ENCODE measurements at places on chromosomes 16 and 17.

GRCh38 chr17:66465701-66466100 lies 163.3 kb downstream of the PRKCA start:
- DNase-seq, result no peak

- DNase-seq, result no peak
Observed at GRCh38 chr16:72206299-72206698, 34.3 kb upstream of the PMFBP1 start.

DNA sequence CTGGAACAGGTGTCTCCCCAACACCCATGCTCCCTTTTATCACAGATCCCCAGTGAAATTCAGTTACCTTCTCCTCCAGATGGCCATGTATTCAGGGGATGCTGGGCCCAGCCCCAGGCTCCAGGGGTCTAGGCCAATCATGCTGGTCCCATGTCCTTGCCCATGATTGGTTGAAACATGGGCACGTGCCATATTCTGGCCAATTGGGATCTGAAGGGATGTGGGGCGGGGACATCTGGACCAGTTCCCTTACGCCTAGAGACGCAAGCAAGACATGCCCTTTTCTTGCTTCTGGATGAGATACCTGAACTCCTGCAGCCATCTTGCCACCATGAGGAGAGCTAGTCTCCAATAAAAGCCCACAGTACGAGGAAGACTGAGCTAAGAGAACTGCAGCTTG lies 31.0 kb upstream of the ST6GALNAC1 start:
- DNase-seq, result no peak

- DNase-seq, result peak; percentile 92
Observed at GRCh38 chr16:57815987-57816745, 13.9 kb upstream of the KIFC3 start.

DNA sequence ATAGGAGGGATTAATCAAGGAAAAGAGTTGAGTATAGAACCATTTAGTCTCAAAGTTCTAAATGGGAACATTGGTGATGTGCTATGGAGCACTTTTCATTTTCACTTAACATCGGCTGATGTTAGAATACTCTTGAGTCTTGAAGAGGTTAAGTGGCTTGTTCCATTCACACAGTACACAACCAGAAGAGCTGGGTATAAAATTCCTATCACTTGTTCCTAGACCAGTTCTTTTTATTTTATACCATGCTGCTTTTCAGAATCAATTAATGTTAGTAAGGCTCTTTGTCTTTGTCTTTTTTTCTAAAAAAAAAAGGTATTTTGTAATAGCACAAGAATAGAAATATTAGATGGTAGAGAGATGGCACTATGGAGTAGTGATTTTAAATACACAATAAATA lies 1.7 kb upstream of the KRTAP1-1 start:
- DNase-seq, result no peak

DNA sequence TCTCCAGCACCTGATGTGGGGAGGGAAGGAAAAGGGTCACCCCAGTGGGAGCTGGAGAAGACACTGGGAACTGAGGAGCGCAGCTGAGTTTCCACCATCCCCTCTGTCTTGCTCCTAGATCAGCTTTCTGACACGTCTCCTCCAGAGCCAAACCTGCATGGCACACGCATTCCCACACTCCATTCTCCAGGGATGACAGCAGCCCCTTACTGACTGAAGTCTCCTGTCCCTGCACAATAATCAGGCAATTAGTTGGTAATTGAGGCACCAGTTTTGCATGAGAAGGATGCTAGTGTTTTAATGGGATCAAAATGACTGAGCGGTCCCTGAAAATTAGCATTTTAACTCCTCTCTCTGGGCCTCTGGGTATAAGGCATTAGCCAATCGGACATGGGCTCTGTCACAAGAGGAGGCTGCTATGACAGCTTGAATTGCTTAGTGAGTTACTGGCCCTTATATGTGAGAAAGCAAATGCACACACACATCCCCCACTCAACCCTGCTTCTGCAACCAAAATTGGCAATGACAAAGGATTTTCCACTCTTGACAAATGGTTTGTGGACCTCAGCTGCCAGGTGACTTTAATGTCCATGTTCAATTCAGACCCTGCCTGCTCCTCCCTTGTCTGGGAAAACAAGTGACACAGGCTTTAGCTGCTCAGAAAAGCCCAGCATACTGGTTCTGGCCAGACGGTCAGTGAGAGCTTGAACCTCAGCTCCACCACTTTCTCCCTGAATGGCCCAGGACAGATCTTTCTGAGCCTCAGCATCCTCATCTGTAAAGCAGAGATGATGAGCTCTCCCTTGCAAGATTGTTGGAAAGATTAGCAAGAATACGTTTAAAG lies 57.2 kb upstream of the SREBF1 start:
- DNase-seq, result no peak

- no peak for DNase-seq
Observed at GRCh38 chr16:78362524-78363135, 263.2 kb downstream of the WWOX start.

GRCh38 chr16:76577003-76577402 lies 299.8 kb downstream of the CNTNAP4 start:
- DNase-seq, result no peak

DNA sequence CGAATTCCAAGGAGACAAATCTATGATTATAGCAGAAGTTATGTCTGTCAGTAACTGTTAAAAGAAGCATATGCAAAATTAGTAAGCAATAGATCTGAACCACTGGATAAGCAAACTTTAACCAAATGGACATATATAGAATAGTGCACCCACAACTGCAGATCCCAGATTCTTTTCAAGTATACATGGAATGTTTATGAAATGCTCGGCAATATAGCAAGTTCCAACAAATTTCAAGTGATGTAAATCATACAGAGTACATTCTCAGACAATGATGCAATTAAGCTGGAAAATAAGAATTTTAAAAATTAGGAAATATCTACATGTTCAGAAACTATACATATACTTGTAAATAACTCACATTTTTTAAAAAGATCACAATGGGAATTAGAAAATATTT lies 8.4 kb upstream of the HELZ start:
- DNase-seq, result no peak

DNA sequence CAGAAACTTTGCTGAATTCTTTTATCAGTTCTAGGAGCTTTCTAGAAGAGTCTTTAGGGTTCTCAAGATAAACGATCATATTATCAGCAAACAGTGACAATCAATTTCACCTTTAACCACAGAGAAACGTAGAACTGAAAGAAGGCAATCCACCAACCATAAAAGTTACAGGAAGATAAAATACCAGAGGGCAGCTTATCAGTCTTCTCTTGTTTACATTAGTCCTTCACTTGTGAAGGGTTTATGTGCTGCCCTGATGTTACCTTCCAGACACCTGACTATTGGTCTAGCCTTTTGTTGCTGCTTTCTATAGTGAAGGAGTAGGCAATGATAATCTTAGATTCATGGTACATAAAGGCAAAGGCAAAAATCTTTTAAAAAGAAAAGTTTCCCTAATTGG lies 73.2 kb upstream of the EFCAB3 start:
- no peak for DNase-seq

DNA sequence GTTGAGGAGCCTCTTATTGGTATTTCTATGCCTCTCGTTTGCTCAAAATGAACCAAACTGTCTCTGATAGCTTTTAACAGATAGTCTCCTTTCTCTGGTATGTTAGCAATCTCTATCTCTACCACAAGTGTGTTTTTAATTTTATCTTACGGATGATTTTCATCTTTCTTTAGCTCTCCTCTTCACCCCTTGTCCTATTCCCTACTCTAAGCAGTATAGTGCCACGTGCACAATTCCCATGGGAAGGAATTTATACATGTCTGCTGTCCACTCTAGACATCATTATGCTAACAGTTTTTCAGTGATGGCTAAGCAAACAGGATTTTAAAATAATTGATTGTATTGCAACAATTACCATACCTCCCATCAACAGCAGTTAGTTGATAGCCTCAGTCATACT lies 177.3 kb downstream of the CYB561 start:
- no peak for DNase-seq

- no peak for DNase-seq
Observed at GRCh38 chr17:46009681-46010596, 10.9 kb downstream of the STH start.

DNA sequence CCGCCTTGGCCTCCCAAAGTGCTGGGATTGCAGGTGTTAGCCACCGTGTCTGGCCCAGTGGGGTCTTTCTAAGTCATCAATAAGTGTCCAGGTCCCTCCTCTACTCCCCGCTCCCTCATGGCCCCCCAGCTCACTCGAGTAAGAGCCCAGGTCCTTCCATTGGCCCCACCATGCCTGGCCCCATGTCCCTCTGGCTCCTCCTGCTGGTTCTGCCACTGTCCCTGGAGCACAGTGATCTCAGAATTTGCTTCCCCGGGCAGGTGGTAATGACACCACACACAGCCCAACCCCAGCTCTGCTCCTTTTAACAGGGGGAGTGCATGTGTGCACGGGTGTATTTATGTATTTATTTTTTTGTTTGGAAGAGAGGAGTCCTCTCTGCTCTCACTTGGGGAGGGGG lies 19.6 kb downstream of the MGAT5B start:
- DNase-seq, result no peak

- no peak for DNase-seq
Observed at GRCh38 chr16:56295739-56296527, 104.6 kb downstream of the GNAO1 start.

GRCh38 chr17:12250973-12251372 lies 230.3 kb downstream of the MAP2K4 start:
- DNase-seq, result no peak

- DNase-seq, result no peak
Observed at GRCh38 chr17:58818654-58819053, 63.0 kb downstream of the PPM1E start.

DNA sequence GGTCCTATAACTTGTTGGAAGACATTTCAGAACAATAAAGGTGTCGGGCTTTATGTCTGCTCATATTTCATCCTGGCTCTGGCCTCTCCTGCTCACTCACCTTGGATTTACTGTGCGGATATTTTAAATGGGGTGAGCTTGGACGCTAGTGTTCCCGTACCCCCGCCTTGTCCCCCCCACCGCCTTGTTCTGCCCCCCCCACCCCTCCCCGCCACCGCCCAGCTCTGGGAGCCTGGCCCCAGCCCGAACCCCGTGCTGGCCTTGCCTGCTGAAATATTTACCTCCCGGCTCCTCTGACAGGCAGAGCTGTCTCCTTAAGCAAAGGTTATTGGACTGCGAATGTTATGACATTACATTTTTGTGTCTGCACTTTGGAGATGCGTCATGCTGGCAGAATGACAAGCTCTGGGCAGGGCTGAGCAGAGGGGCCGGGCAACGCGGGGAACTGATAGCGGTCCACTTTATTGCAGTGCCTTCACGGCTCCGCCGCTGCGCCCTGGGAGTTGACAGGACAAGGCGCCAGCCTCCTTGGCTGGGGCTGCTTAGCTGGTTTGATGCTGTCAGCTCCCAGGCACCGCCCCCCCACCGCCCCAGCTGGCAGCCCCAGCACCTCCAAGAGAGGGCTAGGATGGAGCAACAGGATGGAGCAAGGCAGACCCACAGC lies 222.5 kb upstream of the GSE1 start:
- DNase-seq, result no peak

- DNase-seq, result no peak
Observed at GRCh38 chr17:11610999-11611566, 12.8 kb downstream of the DNAH9 start.

- DNase-seq, result no peak
Observed at GRCh38 chr16:58501242-58502131, 1.5 kb downstream of the NDRG4 start.

DNA sequence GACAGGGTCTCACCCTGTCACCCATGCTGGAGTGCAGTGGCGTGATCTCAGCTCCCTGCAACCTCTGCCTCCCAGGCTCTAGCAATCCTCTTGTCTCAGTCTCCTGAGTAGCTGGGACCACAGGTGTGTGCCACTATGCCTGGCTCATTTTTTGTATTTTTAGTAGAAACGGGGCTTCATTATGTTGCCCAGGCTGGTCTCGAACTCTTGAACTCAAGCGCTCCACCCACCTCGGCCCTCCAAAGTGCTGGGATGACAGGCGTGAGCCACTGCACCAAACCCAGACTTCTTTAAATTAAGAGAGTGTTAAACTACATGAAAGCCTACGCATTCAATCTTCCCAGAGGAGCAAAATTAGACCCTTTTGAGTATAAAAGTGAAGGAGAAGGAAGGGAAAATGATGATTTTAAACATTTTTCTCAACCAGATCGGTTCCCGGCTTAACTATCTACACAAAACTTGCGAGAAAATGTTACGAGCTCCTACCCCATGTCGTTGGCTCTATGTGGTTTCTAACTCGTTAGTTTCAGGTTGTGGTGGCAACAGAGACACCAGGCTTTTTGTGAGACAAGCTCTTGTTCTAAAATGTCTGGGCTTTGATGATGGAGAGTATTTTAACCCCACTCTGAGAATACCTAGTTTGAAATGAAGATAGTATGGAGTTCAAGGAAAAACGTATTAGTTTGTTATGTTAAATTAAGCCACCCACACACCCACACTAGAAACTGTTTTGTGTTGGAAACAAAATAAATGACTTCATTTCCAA lies 26.3 kb downstream of the STAT5B start:
- DNase-seq, result no peak

- DNase-seq, result peak; percentile 67
Observed at GRCh38 chr17:74467221-74467951, 952 bp downstream of the CD300A start.

GRCh38 chr16:783404-784161 lies 4.6 kb downstream of the RPUSD1 start:
- DNase-seq, result no peak

DNA sequence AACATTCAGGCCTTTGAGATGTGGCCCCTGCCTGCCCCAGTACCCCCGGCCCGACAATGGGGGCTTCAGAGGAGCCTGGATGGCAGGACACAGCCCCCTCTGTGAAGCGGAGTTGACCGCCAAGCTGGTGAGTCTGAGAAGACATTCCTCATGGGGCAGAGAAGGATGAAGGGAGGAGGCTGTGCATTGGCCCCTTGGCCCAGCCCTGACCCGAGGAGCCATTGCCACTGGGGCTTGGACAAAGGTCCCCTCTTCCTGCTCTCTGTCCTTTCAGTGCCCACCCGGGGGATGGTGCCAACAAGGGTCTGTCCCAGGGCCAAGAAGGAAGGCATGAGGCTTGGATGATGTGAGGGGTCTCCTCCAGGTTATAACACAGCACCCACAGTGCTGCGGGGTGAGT lies 30.9 kb upstream of the PHB1 start:
- DNase-seq, result no peak

DNA sequence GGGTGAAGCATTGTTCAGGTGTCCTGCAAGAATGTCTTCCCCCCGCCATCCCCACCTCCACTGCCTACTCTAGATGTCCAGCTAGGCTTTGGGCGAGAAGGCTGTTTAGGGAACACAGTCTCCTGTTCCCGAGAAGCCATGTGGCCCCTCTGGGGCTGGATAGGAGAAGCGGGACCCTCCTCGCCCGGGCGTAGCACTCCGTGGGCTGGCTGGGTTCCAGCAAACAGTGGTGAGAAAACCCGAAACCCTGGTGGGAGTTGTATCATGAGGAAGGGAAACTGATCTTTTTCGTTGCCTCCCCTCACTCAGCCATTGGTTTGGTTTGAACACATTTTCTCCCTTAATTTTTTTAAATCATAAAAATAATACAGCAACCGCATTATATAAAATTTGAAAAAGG lies 56.6 kb downstream of the IRF8 start:
- DNase-seq, result no peak

- DNase-seq, result no peak
Observed at GRCh38 chr16:64012166-64012565, 1109.7 kb downstream of the CDH11 start.

All from inflammatory macrophage (primary cell).